ENCODE measurements at places on chromosomes 7 and 10. TPM values are rescaled to one million over a fixed set of nuclear protein-coding genes. Genes with fewer than 3 reads are reported as not detected.

The MYH16 gene
- total RNA-seq = not detected

The WNT8B gene
- not detected for total RNA-seq

The PLEKHS1 gene
- 30.0 TPM for total RNA-seq

The CUTC gene
- total RNA-seq = 81.0 TPM

The GIMAP7 gene
- total RNA-seq = 22.1 TPM

The EIF4H gene
- 238 TPM for total RNA-seq

The UCMA gene
- total RNA-seq = not detected

The CABCOCO1 gene
- 1.3 TPM for total RNA-seq

The PTPRZ1 gene
- total RNA-seq = 0.48 TPM

The CYP3A7 gene
- not detected for total RNA-seq

The CRTAC1 gene
- 1.9 TPM for total RNA-seq

The TMEM196 gene
- not detected for total RNA-seq

The ABCB4 gene
- 0.33 TPM for total RNA-seq

The ARMC10 gene
- total RNA-seq = 49.8 TPM

The ANK3 gene
- total RNA-seq = 93.2 TPM

The PRKCQ gene
- total RNA-seq = 1.8 TPM

The HOXA1 gene
- 0.33 TPM for total RNA-seq

The AKR1C2 gene
- total RNA-seq = 25.9 TPM

The ENTPD1 gene
- 26.9 TPM for total RNA-seq

The FAM25G gene
- not detected for total RNA-seq

The FOXI2 gene
- total RNA-seq = not detected

The GTPBP10 gene
- total RNA-seq = 21.3 TPM

The DGKI gene
- 4.1 TPM for total RNA-seq

The SFMBT2 gene
- 32.8 TPM for total RNA-seq

The CNNM1 gene
- 0.64 TPM for total RNA-seq

The NCAPG2 gene
- total RNA-seq = 12.5 TPM

The MEIG1 gene
- total RNA-seq = not detected

The PTER gene
- 18.4 TPM for total RNA-seq

The NODAL gene
- not detected for total RNA-seq

The GIMAP1 gene
- total RNA-seq = 9.0 TPM

The ZNF488 gene
- total RNA-seq = not detected

The OPN1SW gene
- total RNA-seq = not detected

The SFTPD gene
- total RNA-seq = 2.5 TPM

The HMX3 gene
- not detected for total RNA-seq

The C10orf95 gene
- total RNA-seq = 0.33 TPM

The BPGM gene
- 12.3 TPM for total RNA-seq

The AKR1C3 gene
- total RNA-seq = 70.8 TPM

The DYNC1I1 gene
- 6.6 TPM for total RNA-seq

The ZC3HAV1L gene
- 12.5 TPM for total RNA-seq

The PRXL2A gene
- total RNA-seq = 547 TPM

The MBL2 gene
- total RNA-seq = not detected

The FAM13C gene
- total RNA-seq = 6.9 TPM

The ZNF117 gene
- 49.1 TPM for total RNA-seq

The CCDC172 gene
- not detected for total RNA-seq
